Left colon (tissue), 2 donors: ENCODE measurements at places on chromosomes 7 and 10.

DNA sequence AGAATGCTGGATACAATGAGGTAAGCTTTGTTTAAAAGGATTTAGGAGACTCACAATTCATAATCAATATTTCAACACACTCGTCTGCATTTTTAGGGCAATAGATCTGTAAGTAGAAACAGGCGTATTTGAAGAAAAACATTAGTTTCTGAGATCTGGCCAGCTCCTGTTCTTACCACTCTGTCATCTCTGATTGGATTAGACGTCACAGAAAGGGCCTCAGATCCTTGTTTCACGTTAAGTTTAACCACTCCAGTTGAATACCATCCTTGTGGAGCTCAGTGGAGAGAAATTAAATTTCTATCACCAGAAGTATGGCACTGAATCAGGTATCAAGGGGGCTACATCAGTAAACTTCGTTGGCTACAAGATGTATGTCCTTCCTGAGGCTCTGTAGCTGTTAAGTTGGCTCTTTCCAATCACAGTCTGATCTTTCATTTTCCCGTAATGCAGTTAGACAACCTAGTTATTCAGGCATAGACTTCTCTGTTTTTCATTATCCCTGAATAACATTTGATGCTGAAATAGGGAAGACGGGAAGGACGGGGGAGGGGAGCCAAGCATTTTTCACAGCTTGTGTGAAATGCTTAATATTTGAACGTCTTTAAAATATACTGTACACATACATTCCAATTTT lies 659.2 kb upstream of the GALNT17 start:
- DNase-seq = no peak

DNA sequence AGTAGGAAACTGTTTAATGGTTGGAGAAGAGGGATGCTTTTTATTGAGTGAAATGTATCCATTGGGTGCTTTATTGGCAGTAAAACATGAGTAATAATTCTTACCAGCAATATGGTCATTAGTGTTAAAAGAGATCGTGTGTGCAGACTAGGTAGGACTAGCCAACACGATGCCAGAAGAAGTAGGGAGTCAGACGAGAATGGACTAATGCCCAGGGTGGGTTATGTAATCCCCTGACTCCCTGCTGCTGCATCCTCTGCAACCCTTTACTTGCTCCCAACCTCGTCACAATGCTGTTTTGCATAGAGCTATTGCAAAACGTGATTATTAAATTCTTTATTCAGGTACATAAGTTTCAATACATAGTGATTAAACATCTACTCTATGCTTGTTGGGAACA lies 1213.7 kb downstream of the GATA3 start:
- no peak for DNase-seq

GRCh38 chr7:2106924-2107323 lies 125.8 kb downstream of the MAD1L1 start:
- DNase-seq = no peak

DNA sequence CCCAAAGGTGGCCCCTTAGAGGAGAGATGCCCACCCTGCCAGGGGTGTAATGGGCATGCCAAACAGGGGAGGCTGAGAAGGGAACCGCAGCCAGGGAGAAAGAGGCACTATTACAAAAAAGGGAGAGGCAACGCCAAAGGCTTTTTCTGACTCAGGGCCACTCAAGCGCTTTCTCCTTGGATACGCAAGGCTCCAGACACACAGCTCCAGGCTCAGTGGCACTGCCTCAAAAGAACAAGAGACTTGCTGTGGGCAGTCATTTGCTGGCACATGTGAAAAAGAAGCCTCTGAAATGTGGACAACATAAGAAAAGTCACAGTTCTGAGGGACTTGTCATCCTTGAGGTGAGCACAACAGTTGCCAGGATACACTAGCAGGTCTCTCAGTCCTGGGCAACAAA lies 128.4 kb downstream of the DGKI start:
- DNase-seq = no peak

GRCh38 chr7:74216361-74216761 lies 6.6 kb downstream of the LAT2 start:
- DNase-seq = no peak

GRCh38 chr7:121774563-121774962 lies 98.4 kb upstream of the PTPRZ1 start:
- DNase-seq = no peak

GRCh38 chr7:37945336-37945735 lies 24.9 kb downstream of the EPDR1 start:
- DNase-seq = no peak

DNA sequence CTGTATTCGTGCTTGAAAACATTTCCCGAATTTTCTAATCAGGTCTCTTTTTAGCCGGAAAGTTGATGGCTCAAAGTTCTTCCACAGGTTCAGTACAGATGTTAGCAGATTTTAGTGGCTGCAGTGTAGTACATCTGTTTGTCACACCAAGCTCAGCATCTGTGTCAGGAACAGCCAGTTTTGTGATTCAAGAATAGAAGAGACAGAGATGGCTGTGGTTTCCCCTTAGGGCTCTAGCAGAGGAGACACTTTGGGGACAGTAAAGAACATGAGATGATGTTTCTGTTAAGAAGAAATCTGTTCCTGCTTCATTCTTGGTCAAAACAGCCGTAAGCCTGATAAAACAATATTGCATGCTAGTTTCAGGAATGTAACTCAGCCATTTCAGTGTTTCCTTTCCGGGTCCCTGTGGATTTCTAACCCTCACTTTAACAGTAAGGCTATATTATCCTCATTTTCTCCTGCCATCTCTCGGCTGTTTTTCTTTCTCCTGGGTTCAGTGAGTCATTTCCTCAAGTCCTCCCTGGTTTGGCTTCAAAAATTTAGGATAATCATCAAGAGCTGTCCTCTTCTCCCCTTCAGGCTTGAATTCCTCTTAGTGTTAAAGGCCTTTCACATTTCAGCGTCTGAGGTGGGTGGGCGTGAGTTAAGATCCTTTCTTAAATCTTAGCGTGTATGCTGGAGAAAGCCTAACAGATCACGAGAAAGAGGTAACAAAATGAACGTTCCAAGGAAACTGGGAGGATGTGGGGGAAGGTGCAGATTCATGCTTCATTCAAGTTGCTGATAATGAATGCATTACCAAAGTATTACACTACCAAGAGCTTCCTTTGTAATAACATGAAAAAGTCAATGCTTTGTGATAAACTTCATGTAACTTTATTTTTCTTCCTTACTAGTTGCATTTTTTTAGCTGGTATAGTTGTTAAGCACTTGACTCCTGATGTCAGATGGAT lies 37.1 kb upstream of the BICC1 start:
- DNase-seq = no peak

DNA sequence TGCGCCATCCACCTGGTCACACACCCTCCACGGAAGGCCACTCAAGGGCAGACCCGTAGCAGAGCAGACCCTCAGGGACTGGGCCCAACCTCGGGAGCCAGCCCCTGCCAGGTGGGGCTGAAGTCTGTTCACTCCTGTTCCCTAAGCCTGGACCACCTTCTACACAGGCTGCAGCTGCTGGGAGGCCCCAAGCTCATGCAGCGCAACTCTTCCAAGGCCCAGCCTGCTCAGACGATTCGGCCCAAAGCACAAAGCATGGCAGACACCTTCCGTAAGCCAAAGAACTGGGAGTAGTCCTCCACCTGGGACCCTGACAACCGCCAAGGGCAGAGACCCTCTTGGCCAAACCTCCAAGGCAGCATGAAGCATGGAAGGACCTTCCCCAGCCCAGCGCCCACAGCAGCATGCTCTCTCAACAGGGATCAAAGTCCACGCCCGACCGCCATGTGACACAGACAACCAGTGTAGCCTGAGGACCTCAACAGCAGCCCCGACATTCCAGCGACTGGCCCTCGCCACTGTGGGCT lies 11.5 kb downstream of the SHH start:
- no peak for DNase-seq

DNA sequence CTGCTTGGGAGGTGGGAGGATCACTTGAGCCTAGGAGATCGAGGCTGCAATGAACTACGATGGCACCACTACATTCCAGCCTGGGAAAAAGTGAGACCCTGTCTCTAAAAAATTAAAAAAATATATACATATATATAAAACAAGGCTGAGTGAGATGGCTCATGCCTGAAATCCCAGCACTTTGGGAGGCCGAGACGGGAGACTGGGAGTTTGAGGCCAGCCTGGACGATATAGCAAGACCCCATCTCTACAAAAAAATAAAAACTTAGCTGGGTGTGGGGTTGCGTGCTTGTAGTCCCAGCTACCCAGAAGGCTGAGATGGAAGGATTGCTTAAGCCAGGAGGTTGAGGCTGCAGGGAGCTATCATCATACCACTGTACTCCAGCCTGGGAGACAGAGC lies 87.6 kb downstream of the CARD11 start:
- no peak for DNase-seq

- no peak for DNase-seq
Measured at GRCh38 chr7:22688084-22688483, 38.9 kb upstream of the IL6 start.

- no peak for DNase-seq
Measured at GRCh38 chr10:63614371-63614891, 93.2 kb downstream of the REEP3 start.

DNA sequence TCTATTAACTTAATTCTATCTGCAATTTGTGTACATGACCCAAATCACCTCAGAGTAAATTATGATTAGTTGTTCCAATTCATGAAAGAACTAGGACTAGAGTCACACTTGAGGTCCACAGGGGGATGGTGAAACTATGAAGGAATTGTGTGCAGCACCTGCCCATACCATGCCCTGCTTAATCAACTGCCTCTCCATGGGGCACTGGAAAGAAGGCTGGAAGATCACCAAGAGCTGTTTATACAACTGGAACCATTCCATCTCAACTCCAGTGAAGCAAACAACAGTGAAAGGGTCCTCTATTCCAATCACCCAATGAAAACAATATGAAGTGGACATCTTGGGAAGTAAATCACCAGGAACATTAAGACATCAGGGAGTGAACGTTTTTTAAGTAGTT lies 98.7 kb upstream of the SEMA3D start:
- no peak for DNase-seq

- DNase-seq = no peak
Measured at GRCh38 chr7:157668884-157669767, 332.3 kb downstream of the DNAJB6 start.

DNA sequence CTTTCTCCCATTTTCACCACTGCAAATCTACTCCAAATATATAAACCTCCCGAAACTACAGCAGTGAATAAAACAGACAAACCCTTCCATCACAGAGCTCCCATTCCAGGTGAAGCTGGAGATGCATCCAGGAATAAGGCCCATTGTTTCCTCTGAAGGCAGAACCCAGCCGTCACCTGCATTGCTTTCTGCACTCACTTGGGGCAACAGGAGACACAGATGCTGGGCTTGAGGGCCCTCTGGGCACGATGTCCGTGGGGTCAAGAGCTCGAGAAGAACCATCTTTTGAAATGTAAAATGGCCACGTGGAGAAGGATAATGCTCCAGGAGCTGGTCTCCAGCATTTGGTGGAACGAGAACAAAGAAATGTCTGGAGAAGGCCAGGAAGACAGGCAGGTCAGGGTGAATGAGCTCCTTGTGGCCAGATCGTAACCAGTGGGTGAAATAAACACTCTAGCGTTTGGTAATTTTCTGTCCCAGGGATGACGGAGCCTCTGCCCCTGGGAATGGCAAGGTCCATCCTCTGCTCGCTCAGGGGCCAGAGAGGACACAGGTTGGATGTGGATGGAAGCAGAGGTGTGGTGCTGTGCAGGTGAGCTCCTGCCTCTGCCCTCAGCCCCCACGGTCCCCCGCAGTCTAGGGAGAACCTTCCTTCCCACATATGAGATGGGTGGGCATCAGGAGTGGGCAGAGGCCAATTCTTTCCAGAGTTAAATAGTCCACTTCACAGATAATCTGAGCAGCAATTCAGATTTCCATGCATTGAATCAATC lies 556.1 kb downstream of the DNAJB6 start:
- DNase-seq = no peak

DNA sequence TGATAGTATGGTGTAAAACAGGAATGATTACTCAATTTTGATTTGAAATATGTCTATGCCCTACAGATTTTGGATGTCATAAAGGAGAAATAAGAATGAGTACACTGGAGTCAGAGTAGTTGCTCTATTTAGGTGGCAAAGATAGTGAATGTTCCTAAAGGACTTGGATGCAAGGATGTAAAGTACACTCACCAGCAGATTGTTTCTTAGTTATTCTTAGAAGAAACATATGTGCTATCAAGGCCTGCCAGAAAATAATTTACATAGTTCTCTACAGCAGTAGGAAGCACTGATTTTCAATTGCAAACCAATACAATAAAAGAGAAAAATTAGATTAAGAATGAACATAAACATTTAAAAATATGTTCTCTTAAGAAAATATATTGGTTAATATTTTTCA lies 259.4 kb downstream of the PPP1R3A start:
- DNase-seq = no peak

DNA sequence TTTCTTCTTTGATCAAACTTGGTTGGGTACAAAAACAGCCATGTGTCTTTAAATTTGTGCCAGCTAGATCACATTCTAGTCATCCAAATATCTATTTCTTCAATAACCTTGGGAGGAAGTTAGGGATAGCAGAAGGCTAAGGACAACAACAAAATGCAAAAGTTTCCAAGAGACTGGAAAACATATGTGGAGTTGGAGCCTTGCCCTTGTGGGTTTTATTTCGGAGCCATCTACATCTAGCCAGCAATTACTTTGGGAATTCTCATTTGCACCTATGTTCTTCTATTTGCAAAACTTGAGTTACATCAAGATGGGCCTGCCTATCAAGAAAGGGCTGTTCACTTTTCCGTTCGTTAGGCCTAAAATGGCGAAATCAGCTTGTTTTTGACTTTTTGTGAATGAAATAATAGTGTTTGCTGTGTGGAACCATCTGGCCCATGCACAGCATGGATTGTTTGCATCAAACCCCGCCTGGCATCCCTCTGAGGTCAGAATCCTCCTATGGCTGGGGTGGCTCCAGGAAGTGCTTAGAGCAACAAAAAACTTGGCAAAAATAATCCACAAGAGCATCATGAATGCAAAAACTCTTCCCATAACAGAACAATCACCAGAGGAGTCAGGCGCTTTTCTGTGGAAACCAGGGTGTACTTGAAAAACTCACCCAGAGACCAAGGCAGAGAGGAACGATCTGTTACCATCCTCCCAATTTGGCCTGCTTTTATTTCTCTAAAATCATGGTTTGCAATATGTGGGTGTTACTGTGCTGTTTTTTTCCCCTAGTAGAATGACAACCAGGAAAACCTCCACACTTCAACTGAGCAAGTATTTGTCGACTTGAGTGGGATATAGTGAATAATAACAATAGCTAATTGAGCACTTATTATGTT lies 36.2 kb upstream of the XPNPEP1 start:
- DNase-seq = no peak
